Activated naive CD4-positive, alpha-beta T cell (primary cell): ENCODE measurements at places on chromosomes 6 and 20.

GRCh38 chr6:148780918-148781436 lies 34.1 kb downstream of the UST start:
- no peak for DNase-seq

DNA sequence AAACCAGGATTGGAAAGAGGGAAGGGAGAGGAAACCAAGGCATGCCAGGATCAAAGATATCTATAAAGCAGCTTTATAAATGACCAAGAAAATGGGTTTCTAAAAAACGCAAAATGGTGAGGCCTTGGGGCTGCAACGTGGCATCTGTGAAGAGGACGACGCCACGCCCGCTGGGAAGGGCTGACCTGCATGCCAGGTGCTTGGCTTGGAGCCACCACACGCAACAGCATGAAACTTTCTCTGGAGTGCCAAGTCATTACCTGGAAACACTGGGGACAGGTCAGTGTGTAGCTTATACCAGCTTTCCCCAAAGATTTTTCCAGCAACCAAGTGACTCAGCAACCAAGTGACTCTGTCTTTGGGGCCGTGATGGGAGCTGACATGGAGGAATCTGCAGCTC lies 82.5 kb downstream of the POPDC3 start:
- no peak for DNase-seq

- no peak for DNase-seq
Observed at GRCh38 chr20:16419138-16419715, 154.0 kb downstream of the KIF16B start.

DNA sequence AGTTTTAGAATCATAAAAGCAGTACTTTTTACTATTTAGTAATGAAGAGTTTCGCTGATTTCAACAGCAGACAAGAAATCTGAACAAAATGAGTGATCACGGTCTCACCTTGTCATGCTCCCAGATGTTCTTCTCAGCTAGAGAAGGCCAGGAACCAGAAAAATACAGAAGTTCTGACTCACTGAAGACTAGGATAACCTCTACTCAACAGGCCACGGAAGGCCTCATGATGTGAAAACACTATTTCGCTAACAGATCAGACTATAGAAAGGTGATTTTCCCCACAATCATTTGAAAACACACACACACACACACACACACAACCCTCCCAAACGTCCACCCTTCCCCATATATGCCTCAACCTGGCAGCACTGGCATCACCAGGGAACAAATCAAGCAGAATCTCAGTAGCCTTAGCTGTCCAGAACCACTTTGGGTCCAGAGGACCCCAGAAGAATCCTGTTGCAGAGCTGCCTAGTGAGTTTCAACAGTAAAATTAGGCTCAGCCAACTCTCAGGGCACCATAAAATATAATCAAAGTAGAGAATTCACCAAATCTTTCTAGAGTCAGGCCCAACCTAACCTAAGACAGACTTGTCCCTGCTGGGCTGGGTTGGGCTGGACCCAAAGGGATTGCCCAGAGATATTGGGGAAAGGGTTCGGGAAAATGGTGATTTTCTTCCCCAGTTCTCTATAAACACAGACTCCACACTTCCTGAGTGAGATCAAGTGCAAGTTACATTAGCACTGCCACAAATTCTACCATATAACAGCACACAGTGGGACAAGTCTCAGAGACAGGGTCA lies 7.9 kb downstream of the EXOC2 start:
- no peak for DNase-seq

GRCh38 chr6:125868252-125868651 lies 77.5 kb downstream of the NCOA7 start:
- DNase-seq, result no peak

DNA sequence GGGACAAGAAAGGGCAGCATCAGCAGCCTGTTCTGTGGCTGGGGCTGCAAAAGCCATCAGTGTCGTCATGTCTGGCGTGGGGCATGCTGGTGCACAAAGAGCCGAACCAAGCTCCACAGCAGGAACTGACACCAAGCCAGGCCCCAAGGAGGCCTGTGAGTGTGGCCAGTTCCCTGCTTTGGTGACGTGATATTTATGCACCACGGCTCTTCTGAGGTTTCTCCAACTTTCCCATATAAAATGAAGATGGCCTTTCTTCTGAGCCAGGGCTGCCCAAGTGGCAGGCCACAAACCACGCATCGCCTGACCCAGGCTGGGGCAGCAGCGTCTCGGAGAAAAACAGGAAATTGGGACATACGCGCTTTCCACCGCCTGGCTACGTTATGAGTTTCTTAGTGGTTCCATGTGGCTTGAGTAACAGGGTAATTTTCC lies 109.9 kb downstream of the RIN2 start:
- no peak for DNase-seq

GRCh38 chr6:1389369-1390132 lies at the start of gene FOXF2:
TSS of gene FOXF2 (plus strand) at chr6:1389576. CDS start at chr6:1389948, 372 bp downstream.
- DNase-seq, result no peak

GRCh38 chr6:43052842-43053544 lies 658 bp downstream of the CUL7 start:
- peak; percentile 29 for DNase-seq

DNA sequence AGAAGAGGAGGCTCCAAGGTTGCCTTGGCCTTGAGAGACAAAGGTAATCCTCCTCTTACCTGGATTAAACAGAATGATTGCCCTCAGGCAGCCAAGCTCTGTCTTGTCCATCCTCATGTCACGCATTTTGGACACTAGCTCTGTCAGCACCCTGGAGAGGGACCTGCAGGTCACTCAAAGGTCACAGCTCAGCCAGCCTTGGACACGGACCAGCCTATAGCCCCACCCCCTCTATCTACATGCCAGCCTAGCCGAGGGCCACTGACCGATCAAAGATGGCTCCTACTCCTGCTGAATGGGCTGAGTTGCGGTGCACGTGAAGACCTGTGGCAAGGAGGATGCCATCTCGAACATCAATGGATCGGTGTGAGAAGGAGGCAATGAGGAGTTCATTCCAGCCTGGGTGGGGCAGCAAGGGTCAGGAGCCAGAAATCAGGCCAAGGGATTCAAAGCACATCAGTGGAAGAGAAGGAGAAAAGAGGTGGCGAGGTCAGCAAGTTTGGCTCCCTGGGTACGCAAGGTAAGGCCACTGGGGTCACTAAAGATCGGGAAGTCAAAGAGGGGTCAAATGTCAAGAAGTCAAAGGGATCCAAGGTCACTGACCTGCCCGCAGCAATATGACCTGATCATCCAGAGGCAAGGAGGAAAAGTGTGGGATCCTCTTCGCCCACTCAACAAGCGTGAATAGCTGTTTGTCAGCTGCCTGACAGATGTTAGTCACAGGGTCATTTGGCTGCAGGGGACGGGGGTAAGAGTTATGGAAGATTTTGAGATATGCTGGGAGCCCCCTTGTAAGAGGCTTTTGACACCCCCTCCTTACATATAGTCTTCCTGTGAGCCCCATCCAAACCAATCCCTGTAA lies 3.3 kb upstream of the COL11A2 start:
- no peak for DNase-seq

GRCh38 chr20:62760856-62761758 lies 35.2 kb upstream of the MRGBP start:
- DNase-seq, result no peak

DNA sequence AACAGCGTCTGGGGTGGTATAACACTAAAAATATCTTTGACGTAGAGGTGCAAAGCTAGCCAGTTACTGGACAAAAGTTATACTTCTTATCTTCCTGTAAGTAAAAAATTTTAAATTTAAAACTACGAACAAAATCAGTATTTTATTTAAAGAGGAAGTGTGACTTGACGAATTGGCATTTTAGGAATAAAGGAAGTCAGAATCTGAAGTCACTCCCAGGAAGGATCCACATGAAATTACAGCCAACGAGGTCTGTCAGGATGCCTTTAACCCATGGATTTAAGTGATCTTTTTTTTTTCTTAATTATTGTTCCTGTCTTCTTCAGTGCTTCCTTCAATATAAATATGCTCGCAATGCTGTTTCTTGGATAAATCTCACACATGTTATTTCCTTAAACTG lies 27.2 kb upstream of the SNX9 start:
- no peak for DNase-seq

DNA sequence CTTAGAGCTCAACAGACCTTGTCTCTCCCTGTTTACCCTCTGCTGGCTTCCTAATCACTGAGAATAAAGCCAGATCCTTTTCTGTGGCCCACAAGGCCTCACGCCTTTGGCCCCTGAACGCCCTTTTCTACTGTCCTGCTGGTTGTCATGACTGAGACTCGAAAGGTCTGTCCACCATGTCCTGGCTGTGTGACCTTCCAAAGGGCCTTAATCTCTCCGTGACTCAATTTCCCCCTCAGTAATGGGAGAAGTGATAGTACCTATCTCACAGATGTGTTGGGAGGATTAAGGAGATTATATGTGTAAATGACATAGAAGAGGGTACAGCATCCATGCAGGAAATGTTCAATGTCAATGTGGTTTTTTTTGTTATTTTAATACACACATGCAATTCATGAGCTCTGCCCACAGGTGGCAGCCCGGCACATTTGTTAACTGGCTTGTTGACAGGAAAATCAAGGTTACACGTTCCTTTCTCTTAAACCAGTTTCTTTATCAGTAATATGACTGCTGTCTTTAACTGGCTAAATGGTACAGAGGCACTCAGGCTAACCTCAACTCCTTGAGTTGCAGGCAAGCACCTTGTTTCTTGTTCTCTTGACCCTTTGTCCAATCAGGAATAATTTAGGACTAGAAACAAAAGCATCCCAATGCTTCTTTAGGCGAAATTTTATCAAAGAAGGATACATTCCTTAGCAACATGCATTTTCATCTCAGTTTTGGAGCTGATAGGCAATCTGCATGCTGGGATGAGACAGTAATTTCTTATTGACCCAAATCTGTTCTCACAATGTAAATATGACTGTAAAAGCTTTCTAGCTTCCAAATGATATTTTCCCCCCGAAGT lies 16.6 kb downstream of the SLC22A1 start:
- DNase-seq, result peak; percentile 51

DNA sequence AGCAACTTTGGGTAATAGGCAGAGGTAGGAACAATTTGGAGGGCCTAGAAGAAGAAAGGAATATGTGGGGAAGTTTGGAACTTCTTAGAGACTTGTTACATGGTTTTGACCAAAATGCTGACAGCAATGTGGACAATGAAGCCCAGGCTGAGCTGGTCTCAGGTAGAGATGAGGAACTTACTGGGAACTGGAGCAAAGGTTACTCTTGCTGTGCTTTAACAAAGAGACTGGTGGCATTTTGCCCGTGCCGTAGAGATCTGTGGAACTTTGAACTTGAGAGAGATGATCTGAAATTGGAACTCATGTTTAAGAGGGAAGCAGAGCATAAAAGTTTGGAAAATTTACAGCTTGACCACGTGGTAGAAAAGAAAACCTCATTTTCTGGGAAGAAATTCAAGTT lies 28.3 kb upstream of the TMEM200A start:
- no peak for DNase-seq

- DNase-seq, result no peak
Observed at GRCh38 chr6:105257340-105257739, 77.5 kb upstream of the POPDC3 start.

- DNase-seq, result no peak
Observed at GRCh38 chr6:15399641-15400470, 154.0 kb downstream of the JARID2 start.

GRCh38 chr20:47748823-47749222 lies 36.5 kb downstream of the SULF2 start:
- no peak for DNase-seq

DNA sequence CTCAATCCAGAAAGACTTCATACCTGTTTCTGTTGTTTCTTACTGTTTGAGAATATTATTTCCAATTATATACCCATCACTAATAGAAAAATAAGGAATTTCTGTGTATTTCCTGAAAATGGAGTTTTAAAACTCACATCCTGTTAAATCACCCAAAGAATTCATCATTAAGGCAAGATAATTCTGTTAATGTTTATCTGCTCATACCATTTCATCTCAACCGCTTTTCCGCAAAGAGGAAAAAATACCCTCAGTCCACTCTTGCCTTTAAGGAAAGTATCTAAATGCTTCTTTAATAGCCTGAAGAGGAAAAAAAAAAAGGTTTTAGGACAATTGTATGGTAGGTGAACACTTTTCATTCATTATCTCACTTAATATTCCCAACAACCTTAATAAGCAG lies 7.3 kb downstream of the TPMT start:
- no peak for DNase-seq

DNA sequence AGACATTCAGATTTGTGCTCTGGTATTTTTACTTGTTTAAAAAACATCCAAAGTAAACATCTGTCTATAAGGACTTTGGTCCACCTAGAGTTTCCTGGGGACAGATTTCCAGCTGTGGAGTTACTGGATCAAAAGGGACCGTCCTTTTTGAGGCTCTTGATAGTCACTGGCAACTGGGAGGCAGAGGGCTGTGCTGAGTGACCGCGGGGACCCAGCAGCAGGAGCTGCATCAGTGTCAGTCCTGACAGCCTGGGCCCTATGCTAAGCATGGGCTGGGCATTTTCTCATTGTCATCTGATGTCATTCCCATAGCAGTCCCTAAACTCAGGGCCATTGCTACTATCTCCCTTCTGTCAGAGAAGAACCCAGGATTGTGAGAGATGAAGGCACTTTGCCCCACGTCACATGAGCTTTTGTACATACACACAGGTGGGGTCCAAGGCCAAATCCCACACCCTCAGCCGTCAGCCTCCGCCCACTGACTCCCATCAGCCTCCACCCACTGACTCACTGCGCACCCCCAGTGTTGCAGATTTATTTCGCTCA lies 293.8 kb downstream of the TAF4 start:
- DNase-seq, result no peak

DNA sequence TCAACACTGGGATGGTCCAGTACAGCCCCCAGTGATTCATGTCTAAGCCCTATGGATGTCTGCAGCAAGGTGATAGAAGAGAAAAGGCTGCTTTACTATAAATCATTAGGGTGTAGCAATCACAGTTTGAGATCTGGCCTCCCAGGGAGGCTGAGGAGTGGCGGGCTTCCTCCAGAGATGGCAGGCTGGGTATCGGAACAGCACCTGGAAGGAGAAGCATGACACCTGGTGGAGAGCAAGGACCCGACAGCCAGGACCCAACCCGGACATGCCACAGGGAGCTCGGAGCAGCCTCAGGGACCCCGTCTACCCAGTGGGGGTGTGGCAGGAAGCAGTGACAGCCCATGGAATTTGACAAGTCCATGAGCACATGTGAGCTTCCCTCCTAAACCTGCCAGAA lies 114.8 kb upstream of the CD93 start:
- no peak for DNase-seq

- DNase-seq, result no peak
Observed at GRCh38 chr6:1475174-1475573, 85.8 kb downstream of the FOXF2 start.

- DNase-seq, result no peak
Observed at GRCh38 chr6:139099984-139100383, 34.9 kb upstream of the HECA start.

DNA sequence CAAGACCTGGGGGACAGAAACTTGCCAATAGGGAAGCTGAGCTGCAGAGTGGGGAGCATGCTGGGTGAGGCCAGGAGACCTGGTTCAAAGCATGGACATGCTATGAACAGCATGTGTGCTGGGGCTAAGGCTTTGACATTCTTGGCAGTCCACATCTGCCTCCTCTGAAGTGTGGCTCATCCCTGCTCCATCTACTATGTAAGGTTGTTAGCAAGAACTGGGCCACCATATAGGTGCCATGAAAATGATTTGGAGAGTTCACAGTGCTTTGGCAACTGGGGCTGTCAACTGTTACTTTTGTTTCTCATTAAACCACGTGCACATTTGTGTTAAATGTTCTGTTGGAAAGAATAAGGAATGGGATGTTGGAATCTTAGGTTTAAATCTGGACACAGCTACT lies 311.1 kb downstream of the CDC5L start:
- DNase-seq, result no peak
